ENCODE measurements at places on chromosomes 5 and 9. TPM values are rescaled to one million over a fixed set of nuclear protein-coding genes. Genes with fewer than 3 reads are reported as not detected.
A peak's percentile ranks its signal among the peaks of the same experiment; 100 is the strongest.

Gene DEPDC1B
- total RNA-seq: 16.9 TPM

Gene FBP2
- total RNA-seq: not detected

Gene UBE2QL1
- 0.72 TPM for total RNA-seq

Gene ZCCHC7
- total RNA-seq: 34.7 TPM

Gene CD180
- total RNA-seq: 1.2 TPM

Gene FOXD4L3
- total RNA-seq: 1.4 TPM

Gene WNT8A
- 7.2 TPM for total RNA-seq

Gene TRPM3
- 8.2 TPM for total RNA-seq

GRCh38 chr9:115359017-115359780 is 241.2 kb upstream of the TNC start:
- no peak for DNase-seq

- DNase-seq: no peak
Measured at GRCh38 chr5:119930490-119930889, 301.1 kb downstream of the FAM170A start.

- no peak for DNase-seq
Measured at GRCh38 chr5:170362102-170362501, 27.1 kb downstream of the KCNMB1 start.

- DNase-seq: no peak
Measured at GRCh38 chr9:133717113-133718031, 20.8 kb downstream of the SARDH start.

GRCh38 chr5:77669677-77670076 is 31.2 kb upstream of the OTP start:
- no peak for DNase-seq

- no peak for DNase-seq
Measured at GRCh38 chr9:117334101-117334500, 80.8 kb downstream of the ASTN2 start.

- DNase-seq: peak; percentile 41
Measured at GRCh38 chr9:77997611-77998284, 33.9 kb downstream of the GNAQ start.

GRCh38 chr9:97480749-97481148 is 20.7 kb upstream of the TMOD1 start:
- no peak for DNase-seq

- DNase-seq: peak; percentile 40
Measured at GRCh38 chr9:2180154-2180553, 165.0 kb downstream of the SMARCA2 start.

GRCh38 chr5:122312591-122313406 is 762 bp downstream of the SNCAIP start:
- peak; percentile 62 for DNase-seq

GRCh38 chr9:69945671-69946141 is 97.9 kb upstream of the MAMDC2 start:
- peak; percentile 92 for DNase-seq

DNA sequence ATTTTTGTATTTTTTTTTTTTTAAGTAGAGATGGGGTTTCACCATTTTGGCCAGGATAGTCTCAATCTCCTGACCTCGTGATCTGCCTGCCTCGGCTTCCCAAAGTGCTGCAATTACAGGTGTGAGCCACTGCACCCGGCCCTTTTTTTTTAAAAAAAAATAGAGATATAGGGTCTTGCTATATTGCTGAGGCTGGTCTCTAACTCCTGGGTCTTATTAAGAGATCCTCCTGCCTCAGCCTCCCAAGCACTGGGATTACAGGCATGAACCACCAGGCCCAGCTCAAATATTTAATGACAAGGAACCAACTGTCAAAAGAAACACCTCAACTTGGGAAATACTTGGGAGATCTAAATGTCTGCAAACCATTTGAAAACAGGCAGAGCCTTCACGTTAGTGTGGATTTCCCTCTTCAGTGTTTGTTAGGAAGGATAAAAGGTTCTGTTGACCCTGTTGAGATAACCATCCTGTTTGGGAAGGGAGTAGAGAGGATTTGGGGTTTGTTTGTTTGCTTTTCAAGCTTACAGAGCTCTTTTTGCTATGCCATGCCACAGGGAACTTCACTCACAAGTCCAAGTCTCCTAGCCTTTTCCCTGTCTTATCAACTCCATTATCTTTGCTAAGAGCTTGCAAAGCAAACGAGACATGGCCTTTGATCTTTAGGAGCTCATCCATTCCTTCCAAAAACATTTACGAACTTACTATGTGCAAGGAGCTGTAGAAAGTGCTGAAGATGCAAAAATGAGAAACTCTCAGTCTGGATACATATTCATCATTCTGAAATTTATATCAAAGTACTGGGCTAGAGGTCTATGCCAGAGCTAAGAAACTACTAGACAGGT is 7.5 kb downstream of the FAXDC2 start:
- DNase-seq: no peak

GRCh38 chr9:129281506-129282145 is 103.6 kb upstream of the IER5L start:
- DNase-seq: no peak

DNA sequence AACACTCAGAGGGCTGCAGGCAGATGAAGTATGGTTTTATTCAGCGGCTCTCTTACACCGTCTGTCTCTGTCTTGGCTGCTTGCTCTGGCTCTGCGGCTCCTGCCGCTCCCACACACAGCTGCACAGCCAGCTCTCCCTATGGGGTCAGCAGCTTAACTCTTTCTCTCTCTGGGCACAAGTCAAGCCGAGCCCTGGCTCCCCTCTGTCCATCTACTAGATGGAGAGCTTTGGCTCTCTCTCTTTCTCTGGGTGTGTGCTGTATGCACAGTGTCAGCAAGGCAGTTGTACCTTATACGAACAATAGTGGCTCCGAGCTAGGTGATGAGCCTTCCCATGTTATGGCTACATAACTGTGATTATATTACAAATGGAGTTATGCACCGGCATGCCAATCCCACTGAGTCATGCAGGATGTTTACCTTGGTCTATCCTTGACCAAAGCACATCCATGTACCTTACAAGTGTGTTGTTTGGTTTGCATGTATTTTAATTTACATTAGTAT is 19.3 kb upstream of the PPP2CA start:
- DNase-seq: peak; percentile 41

Measured in umbilical cord (tissue), 2 donors.